Astrocyte (in vitro differentiated cells and primary cell): ENCODE measurements at places on chromosomes 5 and 9. TPM values are rescaled to one million over a fixed set of nuclear protein-coding genes. Genes with fewer than 3 reads are reported as not detected.

DNA sequence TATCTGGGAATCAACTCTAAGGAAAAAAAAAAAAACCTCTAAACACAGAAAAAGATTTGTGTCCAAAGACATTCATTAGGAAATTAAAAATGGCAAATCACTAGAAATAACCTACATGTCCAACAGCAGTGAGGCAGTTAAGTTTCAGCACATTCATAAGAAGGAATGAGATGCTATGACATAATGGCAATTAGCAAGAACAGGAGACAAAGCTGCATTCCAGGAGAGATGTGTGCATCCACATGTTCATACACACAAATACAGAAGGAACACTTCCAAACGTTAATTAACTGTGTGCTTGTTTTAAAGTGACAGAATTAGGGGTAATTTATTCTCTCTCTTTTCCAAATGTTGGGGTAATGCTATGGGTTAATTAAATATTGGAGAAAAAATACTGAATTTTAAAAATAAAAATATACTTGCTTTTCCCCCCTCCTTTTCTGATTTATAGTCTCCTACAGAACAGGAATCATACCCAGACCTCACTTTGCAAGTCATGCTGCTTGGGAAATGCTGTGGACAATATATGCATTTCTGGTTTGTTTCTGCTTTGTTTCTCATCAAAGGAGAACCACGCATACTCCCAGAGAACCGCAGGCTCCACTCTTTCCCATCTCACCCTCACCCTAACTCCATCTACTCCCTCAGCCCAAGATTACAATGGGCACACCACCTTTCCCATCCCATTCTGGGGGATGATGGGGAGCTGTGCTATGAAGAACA is 114.1 kb downstream of the CDK5RAP2 start:
- no peak for DNase-seq

GRCh38 chr9:137017791-137018497 is 10.1 kb downstream of the ABCA2 start:
- DNase-seq, result no peak

DNA sequence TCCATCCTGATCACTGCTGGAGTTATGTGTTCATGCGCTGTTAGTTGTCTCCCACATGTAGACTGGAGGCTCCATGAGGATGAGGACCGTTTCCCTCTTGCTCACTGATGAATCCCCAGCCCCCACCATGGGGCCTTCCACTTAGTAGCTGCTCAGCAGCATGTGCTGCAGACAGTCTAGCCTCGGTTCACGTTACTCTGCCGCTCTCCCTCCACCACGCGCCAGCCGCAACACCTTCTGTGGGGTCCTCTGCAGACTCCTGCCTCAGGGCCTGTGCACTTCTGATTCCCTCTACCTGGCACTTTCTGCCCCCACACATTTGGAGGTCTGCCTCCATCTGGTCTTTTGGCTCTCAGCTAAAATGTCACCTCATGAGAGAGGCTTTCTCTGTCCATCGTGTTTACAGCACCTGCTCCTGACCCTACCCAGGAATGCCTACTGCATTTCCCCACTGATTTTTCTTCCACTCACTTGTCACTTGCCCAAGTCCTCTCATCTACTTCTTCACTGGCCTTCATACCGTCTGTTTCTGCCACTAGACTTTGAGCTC is 36.3 kb downstream of the STK10 start:
- no peak for DNase-seq

- DNase-seq, result peak; percentile 66
Observed at GRCh38 chr9:20356403-20357036, 265.8 kb downstream of the MLLT3 start.

CATSPER3 gene
- 0.26 and 0.39 TPM in 2 replicates for total RNA-seq

- DNase-seq, result no peak
Observed at GRCh38 chr5:83058726-83059125, 18.5 kb downstream of the TMEM167A start.

FAM200C gene
- total RNA-seq, result 1.7 and 2.1 TPM in 2 replicates
